ENCODE measurements at places on chromosomes 4 and X.

- DNase-seq = no peak
Observed at GRCh38 chr4:8070736-8071718, 87.6 kb downstream of the ABLIM2 start.

GRCh38 chr4:111871802-111872201, 273.5 kb upstream of the FAM241A start:
- DNase-seq = no peak

DNA sequence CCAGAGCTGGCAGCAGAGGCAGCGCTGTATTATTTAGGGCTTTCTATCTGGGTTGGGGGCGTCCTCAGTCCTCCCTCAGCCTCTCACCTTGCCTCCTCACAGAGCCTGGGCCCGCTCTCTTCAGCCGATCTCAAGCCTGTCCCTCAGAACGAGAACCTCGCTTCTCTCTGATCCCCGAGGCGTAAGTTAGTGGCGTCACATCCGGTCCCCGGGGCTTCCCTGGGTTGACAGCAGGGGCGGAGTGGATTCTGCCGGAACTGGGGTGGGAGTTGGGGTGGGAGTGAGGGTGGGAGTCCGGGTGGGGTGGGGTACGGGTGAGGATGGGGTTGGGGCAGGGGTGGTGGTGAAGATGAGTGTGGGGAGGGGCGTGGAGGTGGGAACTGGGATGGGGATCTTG, at the start of gene MAGEA10:
Gene MAGEA10 (minus strand): TSS at position 190 of the 397 bp plus-strand sequence. CDS start 2,957 bp downstream, outside the sequence.
- DNase-seq = no peak

GRCh38 chrX:11446336-11446735, 153.1 kb downstream of the AMELX start:
- DNase-seq = no peak

GRCh38 chrX:71458866-71459265, 74.0 kb upstream of the OGT start:
- no peak for DNase-seq

DNA sequence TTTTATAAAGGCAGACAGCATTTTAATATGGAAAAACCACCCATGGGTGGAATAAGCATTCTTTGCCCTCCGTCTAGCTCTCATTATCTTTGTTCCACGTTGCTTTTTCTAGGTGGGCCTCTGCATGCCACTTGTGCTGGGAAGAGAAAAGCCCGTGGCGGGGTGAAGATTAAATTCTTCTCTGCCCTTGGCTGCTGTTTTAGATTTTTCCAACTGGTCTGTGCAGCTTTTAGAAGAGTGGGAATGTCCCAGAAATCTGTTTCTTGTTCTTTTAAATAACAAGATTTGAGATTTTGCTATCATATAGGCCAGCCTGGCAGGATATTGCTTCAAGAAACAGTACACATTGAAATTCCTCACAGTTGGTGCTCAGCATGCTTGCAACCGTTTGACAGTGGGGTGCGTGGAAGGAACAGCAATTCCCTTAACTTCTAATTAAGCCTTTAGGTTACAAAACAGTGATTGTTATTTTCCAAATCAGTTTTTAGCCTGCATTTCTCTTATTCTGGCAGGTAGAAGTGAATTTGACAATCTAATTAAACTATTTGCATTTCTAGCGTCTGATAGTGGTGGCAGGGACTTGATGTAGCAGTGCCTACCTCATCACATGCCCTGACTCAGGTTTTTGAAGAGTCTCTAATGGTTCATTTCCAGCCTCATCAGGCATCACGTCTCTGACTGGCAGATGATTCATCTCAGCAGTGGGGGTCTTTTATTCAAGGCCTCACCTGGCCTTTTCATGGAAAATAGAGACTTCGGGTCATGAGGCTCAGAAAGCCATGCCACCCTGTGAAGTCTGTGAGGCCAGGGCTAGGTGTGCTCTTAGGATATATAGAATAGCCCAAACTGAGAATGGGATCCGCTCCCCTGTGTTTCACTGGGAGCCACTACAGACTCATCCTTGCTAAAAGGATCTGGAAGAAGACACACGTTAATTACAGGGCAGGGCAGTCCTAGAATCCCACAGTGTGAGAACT, 50.8 kb downstream of the PPEF1 start:
- no peak for DNase-seq

DNA sequence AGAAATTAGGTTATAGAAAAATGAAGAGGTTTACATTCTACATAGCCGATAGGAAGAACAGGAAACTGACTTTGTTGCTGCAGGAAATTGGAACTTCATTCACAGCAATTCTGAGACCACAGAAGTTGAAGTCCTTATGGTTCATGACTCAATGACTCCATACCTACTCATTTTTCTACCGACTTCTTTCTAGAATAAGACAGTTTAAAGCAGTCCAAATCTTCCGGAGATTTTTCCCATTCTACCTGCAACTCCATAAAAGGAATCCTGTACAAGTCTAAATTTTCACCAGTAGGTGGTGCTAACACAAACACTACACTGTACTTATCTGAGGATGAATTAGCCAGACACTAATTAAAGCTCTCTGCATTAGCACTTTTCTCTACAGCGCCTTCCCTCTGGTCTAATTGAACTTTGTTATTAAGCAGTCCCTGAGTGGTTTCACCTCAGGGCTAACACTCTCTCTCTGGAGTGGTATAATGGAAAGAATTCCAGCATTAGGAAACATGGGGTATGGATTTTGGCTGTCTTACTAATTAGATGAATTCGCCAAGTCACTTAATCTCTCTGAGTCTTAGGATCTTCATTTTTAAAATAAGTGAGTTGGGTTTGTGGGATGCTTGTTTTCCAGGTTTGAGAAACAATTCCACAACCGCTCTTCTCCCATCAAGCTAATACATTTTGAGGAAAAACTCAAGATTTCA, 167.9 kb downstream of the SMIM20 start:
- no peak for DNase-seq

- DNase-seq = no peak
Observed at GRCh38 chr4:110854021-110854678, 231.3 kb upstream of the PITX2 start.

DNA sequence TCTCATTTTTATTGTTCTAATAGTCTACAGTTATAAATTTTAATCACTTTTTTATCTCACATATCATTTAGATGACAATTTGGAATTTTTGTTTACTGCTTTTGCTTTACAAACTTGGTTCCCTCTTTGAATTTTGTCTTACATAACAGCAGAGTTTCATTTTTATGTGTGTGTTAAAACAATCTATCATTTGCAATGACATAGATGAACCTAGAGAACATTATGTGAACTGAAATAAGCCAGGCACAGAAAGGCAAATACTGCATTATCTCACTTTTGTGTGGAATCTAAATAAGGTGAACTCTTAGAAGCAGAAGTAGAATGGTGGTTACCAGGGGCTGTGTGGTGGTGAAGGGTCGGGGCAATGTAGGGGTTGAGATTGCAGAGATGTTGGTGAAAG, 170.7 kb downstream of the GASK1B start:
- no peak for DNase-seq

- DNase-seq = no peak
Observed at GRCh38 chr4:53068755-53069330, 206.7 kb downstream of the RASL11B start.

- DNase-seq = no peak
Observed at GRCh38 chr4:28062562-28062961, 1201.9 kb downstream of the STIM2 start.

- DNase-seq = no peak
Observed at GRCh38 chr4:5165420-5166369, 114.4 kb downstream of the STK32B start.

- no peak for DNase-seq
Observed at GRCh38 chr4:128917781-128918180, 108.3 kb downstream of the JADE1 start.

GRCh38 chr4:167897116-167897515, 195.2 kb upstream of the ANXA10 start:
- no peak for DNase-seq

GRCh38 chrX:131752493-131753198, 208.8 kb downstream of the OR13H1 start:
- DNase-seq = peak; percentile 69

GRCh38 chr4:4855301-4856070, 4.0 kb upstream of the MSX1 start:
- DNase-seq = no peak

DNA sequence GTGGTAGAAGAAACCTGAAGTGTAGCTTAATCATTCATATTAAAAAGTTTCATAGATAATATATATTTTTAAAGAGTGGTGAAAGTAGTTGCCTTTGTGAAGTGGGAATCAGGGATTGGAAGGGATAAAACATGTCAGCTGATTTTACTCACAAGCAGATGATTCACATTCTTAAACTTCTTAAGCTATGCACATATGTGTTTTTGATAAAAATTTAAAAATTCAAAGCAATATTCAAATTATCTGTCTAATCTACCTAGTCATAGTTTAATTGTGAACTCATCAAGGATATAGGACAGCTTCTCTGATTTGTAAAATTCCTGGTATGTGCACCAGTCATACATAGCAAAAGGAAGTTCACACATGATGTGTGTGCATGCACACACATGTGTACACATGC, 520.6 kb upstream of the PITX2 start:
- no peak for DNase-seq

DNA sequence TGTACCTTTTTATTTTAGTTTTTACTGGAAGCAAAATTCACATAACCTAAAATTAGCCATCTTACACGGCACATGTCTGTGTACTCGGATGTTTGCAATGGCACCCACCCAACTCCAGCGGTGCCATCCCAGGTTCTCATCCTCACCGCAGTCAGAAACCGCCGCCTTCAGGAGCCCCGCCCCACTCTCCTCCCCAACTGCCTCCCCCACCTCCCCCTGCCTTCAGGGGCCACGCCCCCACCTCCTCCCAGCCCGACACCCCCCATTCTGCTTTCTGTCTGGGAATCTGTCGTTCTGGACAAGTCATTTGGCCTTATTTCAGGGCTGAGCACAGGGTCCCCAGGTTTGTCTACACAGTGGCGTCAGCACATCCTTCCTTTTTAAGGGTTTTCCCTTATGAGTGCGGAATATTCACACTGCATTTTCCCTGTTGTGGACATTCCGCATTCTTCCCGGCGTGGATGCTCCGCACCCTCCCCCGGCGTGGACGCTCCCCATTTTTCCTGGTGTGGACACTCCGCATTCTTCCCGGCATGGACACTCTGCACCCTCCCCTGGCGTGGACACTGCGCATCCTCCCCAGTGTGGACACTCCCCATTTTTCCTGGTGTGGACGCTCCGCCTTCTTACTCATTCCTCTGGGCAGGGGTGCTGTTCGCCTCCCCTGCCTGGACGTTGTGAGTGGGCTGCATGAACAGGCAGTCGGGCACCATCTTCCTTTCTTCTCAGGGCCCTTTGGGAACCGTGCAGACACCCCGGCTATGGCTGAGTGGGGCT, 135.4 kb upstream of the NKX1-1 start:
- DNase-seq = no peak

DNA sequence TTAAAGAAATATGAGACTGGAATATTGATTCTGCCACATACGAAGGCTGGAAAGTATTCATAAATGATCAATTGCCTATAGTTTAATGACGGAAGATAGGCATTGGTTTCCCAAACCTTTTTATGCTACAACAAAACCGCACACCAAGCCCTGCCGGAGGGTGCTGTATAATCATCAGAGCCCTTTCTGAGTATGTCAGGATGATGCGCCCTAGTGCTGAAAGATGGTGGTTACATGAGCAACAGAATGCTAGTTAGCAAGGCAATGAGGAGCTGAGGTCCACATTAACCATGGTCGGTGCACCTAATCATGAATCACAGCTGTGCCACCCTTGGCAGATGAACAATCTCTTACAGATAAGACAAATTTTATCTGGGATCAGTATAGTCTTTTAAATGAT, 491.1 kb downstream of the PACRGL start:
- DNase-seq = no peak

DNA sequence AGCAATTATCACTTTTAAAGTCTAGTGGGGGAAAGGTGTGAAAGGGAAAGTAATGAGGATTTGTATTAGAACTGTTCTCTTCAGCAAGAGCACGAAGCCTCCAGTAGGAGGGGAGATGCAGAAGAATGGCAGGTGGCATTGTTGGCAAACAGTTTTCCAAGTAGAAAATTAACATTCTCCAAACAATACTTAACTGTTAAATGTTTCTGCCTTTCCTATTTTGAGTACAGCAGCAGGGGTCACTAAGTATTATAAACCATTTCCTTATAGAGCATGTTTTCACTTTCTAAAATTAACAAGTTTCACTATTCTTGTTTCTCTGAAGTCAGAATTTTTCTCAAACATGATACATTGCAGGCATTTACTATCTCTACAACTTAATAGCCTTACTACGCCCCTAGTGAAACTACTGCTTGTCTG, 58.7 kb downstream of the LEF1 start:
- no peak for DNase-seq

- no peak for DNase-seq
Observed at GRCh38 chr4:173420324-173420752, 21.4 kb upstream of the SCRG1 start.

- DNase-seq = no peak
Observed at GRCh38 chr4:176534566-176534965, 214.8 kb downstream of the SPCS3 start.

DNA sequence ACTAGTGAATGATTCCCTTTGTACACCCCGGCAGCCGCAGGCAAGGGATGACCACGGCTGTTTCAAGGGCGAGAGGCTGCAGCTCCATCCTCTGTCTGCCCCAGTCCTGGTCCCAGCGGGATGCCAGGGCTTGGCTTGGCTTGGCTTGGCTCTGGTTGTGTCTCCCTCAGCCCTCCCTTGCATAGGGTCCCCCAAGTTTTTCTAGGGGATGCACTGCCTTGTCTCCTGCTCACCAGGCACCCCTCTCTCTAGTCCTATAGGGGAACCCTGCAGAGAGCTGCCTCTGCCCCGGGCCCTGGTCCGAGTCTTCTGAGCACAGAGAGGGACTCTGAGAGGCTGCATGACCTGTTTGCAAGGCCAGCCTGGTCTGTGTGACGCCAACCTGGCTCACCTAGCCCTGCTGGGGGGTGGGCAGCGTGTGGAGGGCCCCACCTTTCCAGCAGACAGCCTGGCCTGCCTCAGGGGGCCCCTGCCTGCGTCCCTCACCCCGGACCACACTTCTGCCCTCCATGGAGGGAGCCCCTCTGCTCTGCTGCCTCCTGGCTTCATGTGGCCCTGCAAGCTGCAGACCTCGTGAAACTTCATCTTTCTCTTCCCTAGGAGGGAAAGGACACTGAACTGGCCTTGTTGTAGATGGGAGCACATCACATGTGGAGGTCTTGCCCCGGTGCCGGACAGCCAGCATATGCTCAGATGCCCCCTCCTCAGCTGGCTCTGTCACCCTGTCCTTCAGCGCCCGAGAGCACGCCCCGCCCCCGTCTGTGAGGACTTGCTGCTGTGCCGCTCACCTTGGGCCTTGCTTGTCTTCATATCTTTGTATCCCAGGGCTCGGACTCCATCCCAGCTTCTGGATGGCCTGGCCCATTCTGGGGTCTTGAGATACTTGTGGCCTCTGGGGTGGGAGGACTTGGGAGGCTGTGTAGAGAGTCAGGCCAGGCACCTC, 16.4 kb downstream of the SORCS2 start:
- DNase-seq = no peak

GRCh38 chr4:102687982-102688433, 72.8 kb downstream of the MANBA start:
- DNase-seq = no peak

All from cerebellar nuclear complex (tissue), 1 donor.